Activated CD4-positive, CD25-positive, alpha-beta regulatory T cell (primary cell): ENCODE measurements at places on chromosomes 16 and 17.

DNA sequence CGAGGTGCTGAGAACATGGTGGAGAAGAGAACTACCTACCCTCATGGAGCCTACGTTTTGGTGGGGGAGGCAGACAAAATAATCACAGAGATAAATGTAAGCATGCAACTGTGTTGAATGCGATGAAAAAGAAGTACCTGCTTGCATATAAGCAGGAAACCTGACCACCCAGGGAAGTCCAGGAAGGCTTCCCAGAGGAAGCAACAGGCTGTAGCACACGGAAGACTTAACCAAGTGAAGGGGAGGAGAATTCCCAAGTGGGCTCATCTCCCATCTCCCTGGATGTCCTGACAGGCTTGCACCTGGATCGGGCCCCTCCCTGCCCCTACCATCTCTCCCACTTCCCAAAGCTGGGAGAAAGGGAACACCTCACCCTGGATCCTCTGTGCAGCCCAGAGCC is 2.0 kb downstream of the SCRN2 start:
- DNase-seq, result no peak

DNA sequence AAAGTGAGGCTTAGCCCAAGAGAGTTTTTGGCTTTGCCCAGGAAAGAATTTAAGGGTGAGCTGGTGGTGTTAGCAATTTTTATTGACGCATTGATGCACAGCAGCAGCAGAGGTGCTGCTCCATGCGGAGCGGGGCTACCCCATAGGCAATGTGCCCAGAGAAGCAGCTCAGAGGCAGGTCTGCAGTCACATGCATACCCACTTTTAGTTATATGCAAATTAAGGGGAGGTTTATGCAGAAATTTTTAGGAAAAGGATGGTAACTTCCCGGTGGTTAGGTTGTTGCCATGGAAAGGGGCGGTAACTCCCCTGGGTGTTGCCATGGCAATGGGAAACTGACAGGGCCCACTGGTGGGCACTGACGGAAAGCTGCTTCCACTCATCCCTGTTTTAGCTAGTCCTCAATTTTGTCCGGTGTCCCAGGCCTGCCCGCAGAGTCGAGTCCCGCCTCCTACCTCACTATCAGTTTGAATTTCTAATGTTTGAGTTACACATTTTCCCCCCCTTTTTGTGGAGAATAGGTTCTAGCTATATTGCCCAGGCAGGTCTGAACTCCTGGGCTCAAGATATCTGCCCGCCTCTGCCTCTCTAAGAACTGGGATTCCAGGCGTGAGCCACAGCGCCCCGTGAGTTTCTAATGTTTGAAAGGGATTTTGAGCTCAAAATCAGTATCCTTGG is 10.4 kb upstream of the GJD3 start:
- DNase-seq, result no peak

DNA sequence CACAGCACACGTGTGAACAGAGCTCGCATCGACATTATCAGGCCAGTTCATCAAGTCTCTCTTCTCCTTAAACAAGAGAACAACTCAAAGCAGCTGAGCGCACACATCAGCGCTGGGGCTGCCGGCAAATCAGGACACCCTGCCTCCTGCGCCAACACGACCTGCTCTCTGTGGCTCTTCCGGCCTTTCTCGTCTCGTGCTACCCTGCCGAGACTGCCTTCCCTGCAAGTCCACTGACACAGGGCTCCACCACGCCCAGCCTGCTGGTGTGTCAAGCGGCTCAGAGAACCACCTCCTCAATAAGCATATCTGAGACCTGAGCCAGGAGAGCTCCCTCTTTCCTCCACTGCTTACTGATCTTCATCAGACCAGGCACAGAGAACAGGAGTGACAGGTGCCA is 96.9 kb downstream of the ZNF778 start:
- DNase-seq, result no peak

DNA sequence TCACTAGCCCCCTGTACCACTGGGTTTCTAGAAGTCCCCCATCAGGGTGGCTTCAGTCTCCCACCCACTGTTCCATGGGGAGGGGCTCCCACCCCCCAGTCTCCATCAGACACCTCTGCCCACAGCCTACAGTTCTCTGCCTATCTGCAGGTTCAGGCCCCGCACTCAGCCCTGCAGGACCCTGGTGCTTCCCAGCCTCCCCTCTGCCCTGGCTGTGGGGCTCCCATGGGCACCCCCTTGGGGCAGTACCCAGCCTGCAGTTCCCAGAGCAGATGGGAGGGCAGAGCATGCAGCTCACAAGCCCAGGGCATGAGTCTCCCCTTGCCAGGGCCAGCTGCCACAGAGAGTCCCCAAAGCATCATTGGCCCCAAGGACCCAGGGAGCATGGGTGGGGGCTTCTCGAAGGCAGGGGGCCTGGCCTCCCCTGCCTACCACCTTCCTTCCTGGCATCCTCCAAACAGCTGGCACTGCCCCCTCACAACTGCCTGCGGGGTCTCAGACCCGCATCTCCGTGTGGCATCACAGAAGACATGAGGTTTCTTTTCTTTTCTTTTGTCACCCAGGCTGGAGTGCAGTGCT is 2.8 kb upstream of the MRPL28 start:
- DNase-seq, result no peak

- no peak for DNase-seq
Measured at GRCh38 chr17:67400193-67400592, 23.1 kb downstream of the PITPNC1 start.

DNA sequence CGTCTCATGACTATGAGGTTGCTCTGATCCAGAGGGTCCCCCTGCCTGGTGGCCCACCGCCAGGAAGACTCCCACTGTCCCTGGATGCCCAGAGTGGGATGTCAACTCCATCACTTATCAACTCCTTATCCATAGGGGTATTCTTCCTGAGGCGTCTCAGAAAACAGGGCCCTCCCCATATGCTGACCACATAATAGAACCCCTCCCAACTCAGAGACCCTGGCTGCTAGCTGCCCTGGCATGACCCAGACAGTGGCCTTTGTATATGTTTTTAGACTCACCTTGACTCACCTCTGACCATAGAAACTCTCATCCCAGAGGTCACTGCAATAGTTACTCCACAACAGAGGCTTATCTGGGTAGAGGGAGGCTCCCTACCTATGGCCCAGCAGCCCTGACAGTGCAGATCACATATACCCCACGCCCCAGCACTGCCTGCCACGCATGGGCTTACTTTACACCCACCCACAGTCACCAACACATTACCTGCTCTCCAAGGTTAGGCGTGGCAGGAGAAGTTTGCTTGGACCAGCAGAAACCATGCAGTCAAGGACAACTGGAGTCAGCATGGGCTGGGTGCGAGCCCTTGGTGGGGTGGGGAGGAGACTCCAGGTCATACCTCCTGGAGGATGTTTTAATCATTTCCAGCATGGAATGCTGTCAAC is 2.3 kb upstream of the G6PC1 start:
- no peak for DNase-seq
